Foreskin fibroblast (primary cell): ENCODE measurements at places on chromosomes 11 and 22.

DNA sequence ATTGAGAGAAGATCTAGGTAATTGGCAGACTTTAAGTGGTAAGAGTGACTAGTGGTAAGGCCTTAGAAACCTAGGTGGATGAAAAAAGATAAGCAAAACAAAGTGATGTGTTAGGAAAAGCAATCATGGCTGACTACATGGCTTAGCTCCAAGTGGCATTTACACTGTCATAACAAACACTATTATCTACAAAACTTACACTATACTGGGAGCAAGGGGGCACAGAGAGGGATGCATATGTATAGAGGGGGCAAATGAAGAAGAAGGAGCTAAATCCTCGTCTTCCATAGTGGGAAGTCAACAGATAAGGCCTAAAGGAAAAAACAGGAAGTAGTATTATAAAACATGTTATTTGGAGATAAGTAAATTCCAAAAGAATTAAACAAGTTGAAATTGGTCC lies 32.5 kb downstream of the ADORA2A start:
- no peak for DNase-seq

DNA sequence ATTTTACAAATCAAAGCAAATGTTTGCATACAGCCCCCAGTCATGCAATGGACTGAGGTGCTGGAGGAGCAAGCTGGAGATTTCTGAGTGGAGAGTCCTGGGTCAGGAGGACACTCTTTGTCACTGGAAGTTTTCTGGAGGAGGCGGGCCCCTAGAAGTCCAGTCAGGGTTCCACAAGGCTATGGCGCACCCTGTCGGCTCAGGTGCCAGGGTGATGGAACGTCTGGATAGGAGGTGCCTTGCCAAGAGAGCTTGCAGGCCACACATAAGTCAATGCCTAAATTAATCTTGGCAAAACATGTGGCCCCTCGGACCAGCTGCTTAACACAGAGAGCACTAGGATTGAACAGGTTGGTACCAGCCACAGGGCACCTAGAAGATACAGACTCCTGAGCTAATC lies 174.7 kb upstream of the CADM1 start:
- DNase-seq = no peak

- DNase-seq = peak; percentile 78
These were observed 4.2 kb upstream of the MPEG1 start for GRCh38 chr11:59216641-59217564.

- DNase-seq = peak; percentile 48
These were observed 101.9 kb upstream of the ANO3 start for GRCh38 chr11:26229981-26230380.

DNA sequence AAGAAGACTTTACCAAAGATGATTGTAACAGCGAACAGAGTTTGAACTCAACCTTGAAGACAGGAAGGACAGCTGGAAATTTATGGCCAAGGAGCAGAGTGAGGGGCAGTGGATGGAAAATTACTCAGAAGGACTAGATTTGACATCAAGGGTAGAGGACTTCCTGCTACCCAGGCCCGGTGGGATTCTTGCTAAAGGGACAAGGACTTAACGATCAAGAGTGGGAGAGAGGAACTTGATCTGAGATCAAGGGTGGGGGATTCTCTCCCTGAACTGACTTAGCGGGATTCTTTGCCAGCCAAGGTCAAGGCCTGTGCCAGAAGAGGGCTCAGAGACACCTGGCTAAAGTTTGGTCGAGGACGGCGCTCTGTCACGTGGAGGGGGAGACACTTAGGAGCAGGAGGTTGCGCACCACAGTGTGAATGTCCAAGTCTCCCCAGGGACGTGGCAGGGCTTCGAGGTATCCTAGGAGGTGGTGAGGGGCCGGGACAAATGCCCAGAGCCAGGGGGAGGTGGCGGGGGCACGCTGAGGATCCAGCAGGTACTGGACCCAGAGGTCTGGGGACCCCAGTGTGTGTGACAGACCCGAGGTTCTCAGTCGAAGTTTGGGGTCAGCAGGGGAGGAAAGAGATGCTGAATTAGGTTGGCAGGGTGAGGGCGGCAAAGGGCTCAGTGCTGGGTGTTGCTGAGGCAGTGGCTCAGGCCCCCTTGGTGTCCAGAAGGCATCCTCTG lies 46.1 kb upstream of the SHISAL1 start:
- no peak for DNase-seq

- DNase-seq = no peak
These were observed 23.5 kb upstream of the ARHGAP42 start for GRCh38 chr11:100663583-100663982.

DNA sequence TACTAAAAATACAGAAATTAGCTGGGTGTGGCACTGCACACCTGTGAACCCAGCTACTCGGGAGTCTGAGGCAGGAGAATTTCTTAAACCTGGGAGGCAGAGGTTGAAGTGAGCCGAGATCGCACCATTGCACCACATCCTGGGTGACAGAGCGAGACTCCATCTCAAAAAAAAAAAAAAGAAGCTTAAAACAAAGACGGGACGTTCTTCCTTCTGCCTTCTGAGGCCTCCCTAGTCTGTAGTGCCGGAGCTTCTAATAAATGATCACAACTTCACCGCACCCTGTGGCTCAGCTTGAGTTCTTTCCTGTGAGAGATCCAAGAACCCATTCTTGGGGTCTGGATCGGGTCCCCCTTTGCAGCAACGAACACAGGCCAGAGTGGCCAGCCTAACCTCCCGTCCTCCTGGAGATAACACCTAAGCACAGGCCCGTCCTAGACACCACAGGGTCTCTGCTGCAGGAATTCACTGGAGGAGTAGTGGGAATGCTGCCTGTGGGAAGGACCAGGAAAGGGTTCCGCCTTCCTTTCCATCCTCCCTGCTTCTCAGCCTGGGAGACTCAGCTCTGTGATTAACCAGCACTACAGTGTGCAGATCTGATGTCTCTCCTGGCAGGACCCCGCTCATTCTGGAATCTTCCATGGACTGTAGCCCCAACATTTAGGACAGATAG lies 2.2 kb upstream of the APOBEC3H start:
- DNase-seq = no peak

GRCh38 chr22:40462195-40462984 lies 92.0 kb downstream of the SGSM3 start:
- no peak for DNase-seq

DNA sequence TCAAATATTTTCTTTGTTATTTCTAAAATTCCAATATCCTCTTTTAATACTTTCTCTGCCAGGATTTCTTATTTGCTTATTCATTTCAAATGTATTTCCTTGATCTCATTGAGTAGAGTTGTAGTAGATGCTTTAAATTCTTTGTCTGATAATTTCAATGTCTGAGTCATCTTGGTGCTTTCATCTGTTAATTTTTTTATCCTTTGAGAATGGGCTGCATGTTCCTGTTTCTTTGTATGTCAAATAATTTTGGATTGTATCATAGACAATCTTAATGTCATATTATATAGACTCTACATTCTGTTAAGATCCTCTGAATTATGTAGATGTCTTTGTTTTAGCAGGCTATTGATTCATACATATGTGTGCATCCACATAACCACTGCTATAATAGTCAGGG lies 57.5 kb downstream of the MYEOV start:
- peak; percentile 73 for DNase-seq

DNA sequence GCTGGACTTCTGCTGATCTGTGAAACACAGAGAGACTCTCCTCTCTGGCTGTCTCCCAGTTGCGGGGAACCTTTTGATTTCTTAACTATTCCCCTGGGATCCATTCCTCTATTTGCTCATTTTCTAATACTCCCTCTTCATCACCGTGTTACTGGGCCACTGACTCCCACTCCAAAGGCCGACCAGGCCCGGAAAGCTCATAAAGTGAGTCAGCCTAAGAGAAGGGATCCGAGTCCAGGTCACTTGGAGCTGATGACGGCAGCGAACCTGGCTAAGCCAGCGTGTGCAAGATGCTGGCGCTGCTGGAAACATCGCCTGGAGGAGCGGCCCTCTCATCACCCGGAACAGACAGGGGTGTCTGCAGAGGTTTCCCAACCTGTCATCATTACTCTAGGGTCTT lies 112.8 kb downstream of the FBXO7 start:
- no peak for DNase-seq

DNA sequence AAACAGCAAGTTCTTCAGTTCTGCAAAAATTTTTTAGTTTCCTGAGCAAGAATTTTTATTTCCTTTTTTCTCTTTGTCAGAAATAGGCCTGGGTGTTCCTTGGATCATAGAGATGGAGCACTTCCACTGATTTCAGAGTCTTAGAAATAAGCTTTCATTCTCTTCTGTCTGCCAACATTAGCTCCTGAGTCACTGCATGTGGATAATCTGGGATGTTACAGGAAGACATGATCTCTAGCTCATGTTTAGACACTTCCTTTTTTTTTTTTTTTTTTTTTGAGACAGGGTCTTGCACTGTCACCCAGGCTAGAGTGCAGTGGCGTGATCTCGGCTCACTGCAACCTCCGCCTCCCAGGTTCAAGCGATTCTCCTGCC lies 13.2 kb upstream of the TMEM218 start:
- DNase-seq = no peak

DNA sequence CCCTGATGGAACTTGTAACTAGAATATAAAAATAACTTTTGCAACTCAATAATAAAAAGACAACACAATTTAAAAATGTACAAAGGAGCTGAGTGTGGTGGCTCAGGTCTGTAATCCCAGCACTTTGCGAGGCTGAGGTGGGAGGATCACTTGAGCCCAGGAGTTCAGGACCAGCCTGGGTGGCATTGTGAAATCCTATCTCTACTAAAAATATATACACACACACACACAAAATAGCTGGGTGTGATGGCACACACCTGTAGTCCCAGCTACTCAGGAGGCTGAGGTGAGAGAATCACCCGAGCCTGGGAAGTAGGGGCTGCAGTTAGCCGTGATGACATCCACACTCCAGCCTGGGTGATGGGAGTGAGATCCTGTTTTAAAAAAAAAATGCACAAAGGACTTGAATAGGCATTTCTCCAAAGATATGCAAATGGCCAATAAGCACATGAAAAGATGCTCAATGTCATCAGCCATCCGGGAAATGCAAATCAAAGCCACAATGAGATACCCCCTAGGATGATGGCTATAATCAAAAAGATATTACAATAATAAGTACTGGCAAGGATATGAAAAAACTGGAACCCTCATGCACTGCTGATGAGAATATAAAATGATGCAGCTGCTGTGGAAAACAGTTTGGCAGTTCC lies 59.8 kb upstream of the SEPTIN5 start:
- DNase-seq = no peak

DNA sequence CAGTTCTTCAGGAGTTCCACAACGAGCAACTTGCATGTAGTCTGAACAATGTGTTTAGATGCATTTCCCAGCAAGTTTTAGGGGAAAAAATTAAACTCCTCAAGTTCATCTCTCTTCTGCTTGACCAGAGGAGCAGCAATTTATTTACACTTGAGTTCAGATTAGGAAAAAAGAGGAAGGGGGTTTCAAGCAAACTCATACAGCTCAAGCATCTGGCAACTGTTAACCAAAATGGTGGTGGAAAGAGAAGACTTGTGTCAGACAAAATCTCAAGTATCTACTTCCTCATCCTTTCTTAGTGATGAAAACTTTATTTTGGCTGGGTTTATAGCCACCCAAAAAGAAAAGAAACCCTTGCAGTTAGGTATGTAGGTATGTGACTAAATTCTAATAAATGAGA lies 29.1 kb upstream of the PICALM start:
- no peak for DNase-seq
